ENCODE measurements at places on chromosomes 6 and 20.

GRCh38 chr6:11613336-11613735 lies 75.8 kb downstream of the TMEM170B start:
- no peak for DNase-seq

GRCh38 chr6:1885576-1886011 lies 275.9 kb downstream of the FOXC1 start:
- DNase-seq = no peak

GRCh38 chr6:135527116-135527959 lies 29.8 kb upstream of the AHI1 start:
- no peak for DNase-seq

GRCh38 chr20:11031300-11031699 lies 357.5 kb upstream of the JAG1 start:
- no peak for DNase-seq

- no peak for DNase-seq
Measured at GRCh38 chr6:30200551-30201281, 12.5 kb downstream of the TRIM26 start.

DNA sequence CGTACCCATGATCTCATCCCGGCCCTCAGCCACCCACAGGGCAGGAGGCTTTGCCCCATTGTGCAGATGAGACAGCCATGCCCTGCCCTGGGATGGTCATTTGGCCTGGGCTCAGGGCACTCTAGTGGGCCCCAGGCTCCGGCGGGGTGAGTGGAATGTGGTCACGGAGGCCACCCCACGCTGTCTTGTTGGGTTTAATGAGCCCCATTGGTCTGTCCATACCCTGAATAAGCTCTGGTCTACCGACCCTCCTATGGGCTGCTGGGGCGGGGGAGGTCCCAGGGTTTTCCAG lies 50.6 kb downstream of the FGD2 start:
- DNase-seq = no peak

DNA sequence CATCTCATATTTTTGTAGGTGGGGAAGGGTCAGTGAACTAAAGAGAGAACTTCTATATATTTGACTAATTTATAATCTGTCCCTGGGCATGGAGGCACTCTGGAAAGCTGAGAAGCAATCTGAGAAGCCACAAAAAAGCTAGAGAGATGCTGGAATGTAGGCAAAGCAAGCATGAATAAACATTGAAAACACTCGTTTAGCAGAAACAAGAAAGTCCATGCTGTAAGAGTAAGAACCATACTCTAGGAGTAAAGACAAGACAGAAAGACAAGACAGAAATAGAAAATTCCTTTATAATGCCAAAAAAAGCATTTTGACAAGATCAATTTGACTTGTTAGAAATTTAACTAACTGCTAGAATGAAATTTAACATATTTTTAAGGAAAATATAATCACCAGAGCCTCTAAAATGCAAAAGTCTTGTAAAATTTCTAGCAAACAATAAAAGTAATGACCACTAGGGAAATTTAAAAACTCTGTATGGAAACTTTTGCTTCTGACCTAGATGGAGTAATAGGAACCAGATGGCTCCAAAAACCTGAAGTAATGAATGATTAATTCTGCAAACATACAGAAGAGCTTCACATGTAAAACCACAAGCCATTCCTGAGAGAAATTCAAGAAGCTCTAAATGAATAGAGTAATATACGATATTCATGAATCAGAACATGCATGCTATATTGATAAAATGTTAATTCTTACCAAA lies 625.7 kb upstream of the PTCHD4 start:
- peak; percentile 77 for DNase-seq

DNA sequence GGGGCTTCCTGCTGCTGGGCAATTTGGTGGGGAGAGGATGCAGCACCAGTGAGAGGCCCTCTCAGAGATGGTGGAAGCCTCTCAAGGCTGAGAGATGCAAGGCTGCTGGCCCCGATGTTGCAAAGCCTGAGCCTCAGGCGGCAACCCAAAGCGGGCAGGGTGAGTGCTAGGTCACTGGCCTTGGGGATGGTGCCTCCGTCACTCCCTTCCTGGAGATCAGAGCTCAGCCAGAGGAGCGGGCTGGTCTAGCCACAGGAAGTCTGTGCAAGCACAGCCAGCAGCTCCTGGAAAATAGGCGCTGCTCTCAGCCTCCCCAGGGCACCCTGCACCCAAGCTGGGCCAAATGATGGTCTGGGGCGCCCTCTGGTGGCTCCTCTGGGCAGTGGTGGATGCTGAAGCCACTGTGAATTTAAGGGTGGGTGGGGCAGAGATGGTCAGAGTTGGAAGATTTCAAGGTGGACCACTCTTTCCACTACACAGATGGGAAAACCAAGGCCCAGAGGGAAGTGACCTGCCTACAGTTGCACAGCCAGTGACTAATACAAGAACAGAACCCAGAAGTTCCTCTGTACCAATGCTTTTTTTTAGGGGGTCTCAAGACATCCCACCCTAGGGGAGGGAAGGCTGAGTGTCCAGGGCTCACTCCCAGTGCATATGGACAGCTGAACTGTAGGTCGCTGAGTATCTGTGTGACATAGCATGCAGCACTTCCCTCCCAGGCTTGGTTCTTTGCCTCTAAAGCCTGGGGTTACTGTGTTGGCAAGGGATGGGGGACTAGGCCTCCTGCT lies 20.8 kb downstream of the C20orf203 start:
- DNase-seq = peak; percentile 53

- DNase-seq = no peak
Measured at GRCh38 chr6:143698329-143698728, 20.6 kb downstream of the PHACTR2 start.

DNA sequence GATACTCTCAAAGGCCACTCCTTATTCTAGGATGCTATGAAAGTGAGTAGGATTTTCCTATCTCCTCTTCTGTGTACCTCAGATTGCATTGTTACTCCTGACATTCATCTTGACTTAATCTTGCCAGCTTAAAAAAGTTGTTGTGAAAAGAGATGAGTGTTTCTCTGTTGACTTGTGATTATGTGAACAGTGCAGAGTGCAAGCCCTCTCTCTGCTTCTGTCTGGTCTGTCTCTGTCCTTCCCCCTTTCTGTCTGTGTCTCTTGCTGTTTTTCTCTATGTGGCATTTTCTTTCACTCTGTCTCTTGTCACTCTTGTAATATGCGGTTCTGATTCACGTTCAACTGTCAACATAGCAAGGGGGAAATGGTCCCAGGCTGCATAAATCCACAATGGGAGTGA lies 306.6 kb downstream of the FARS2 start:
- no peak for DNase-seq

GRCh38 chr6:90611543-90612312 lies 24.9 kb upstream of the MAP3K7 start:
- DNase-seq = no peak

DNA sequence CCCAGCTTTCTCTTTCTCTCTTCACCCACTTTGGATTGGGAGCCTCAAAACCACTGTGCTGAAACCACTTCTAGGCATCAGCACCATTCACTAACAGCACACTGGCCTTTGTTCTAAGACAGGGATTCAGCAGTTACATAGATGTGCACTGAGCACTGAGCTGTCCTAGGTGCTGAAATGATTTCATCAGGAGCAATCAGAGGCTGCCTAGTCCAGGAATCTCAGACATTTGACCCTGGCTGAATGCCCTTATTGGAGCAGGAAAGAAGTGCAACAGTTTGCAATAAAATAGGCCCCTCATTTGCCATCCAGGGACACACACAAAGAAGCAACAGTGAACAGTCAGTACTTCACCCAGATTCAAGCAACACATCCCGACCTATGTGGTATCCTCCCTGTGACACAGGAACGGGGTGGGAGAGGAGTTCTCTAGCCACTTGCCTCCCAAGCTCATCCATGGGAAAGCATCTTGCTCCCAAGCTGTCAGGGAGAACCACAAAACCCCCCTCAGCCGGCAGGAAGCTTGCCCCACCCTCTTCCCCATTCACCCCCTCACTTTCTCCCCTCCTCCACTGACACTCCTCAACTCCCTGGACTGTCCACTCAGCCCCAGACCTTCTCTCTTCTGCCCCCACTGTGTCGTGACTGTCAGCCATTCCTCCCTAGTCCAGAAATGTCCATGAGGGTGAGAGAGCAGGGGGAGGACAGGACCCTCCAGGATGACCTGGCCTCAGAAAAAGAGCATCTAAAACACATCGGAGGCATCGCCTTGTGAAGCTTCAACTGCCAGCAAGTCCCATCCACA lies 304.4 kb downstream of the PREX1 start:
- peak; percentile 49 for DNase-seq

GRCh38 chr6:91824331-91824730 lies 1237.5 kb upstream of the MAP3K7 start:
- no peak for DNase-seq

GRCh38 chr20:61697666-61698597 lies 367.7 kb downstream of the TAF4 start:
- no peak for DNase-seq

DNA sequence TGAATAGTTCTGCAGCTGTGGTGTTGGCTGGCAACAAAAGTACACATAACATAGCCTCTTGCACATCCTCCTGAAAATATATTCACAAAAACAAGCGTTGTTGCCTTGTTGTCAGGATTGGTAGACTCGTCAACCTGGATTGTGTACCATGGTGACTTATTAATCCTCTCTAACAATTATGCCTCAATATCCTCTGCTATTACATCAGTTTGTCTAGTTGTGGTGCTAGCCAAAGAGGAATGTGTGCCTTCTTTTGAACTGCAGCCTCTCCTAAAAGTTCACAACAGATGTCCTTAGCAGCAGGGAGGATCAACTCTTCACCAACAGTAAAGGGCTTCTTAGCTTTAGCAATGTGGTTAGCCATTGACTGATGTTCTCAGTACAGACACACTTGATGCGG lies 3.6 kb upstream of the SF3B5 start:
- DNase-seq = no peak

DNA sequence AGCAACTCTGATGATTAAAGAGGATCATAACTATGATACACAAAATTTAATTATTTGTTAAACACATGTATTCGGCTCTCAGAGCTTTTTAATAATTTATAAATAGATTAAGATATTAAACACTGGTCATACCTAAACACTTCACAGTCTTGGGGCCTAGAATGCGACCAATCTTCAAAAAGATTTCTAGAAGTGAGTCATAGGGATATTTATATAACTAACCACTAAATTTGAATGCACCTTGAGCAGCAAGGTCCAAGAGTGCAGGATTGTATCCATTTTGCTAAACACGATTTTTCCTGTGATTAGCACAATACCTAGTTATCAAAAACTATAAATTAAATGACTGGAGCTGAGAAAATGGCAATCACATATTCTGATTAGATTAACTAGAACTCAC lies 709.3 kb downstream of the EPHA7 start:
- no peak for DNase-seq

DNA sequence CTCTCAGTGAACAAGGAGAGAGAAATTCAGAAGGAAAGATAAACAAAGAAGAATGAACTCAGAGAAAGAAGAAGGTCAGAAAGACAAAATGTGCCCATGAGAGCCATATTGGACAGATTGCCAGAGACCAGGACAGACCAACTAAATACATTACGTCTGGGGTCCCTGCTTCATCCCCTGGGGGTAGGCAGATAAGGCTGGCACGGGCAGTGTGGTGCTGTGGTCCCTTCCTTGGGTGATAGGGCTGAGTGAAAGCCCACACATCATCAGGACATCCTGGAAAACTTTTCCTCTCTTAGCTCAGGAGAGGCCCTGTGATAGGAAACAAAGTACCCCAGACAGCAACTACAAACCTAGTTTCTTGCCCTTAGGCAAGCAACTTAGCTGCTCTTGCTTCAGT lies 13.2 kb upstream of the ARMC12 start:
- no peak for DNase-seq

DNA sequence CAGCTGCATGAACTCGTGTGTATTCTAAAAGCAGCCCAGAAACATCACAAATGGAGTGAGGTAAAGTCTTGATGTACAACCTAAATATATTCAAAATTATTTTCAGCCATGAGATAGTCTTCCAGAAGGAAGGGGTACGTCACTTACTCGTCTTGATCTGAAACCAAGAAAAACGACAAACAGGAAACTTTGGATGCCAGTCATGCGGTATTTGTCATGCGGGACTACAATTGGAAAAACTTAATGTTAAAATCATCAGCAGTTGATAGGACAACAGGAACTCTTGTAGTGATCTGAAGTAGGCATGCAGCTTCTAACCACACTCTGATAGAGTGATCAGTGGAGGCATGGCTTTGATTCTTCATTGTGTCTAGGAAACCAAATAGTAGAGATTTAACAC lies 29.7 kb downstream of the FAM217A start:
- DNase-seq = no peak

GRCh38 chr6:47335466-47335865 lies 25.8 kb upstream of the TNFRSF21 start:
- DNase-seq = no peak

GRCh38 chr20:13081877-13082276 lies 73.1 kb downstream of the SPTLC3 start:
- DNase-seq = no peak

DNA sequence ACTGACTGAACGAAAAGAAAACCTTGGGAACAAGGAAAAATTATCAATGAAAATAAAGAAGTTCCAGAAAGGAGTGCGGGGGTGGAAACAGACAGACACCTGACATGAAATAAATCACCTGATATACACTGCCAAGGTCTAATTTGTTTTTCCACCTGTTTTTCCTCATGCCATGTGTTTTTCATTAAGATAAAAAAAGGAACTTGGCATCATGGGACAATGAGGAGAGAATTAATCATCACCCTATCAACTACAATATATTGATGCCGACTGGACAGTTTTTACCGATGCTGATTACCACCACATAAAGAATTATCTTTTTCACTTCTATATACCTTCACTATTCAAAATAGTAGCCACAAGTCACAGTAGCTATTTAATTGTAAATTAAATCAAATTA lies 233.2 kb downstream of the ARHGAP18 start:
- no peak for DNase-seq

GRCh38 chr6:109526905-109527628 lies 44.0 kb upstream of the ZBTB24 start:
- DNase-seq = peak; percentile 51

DNA sequence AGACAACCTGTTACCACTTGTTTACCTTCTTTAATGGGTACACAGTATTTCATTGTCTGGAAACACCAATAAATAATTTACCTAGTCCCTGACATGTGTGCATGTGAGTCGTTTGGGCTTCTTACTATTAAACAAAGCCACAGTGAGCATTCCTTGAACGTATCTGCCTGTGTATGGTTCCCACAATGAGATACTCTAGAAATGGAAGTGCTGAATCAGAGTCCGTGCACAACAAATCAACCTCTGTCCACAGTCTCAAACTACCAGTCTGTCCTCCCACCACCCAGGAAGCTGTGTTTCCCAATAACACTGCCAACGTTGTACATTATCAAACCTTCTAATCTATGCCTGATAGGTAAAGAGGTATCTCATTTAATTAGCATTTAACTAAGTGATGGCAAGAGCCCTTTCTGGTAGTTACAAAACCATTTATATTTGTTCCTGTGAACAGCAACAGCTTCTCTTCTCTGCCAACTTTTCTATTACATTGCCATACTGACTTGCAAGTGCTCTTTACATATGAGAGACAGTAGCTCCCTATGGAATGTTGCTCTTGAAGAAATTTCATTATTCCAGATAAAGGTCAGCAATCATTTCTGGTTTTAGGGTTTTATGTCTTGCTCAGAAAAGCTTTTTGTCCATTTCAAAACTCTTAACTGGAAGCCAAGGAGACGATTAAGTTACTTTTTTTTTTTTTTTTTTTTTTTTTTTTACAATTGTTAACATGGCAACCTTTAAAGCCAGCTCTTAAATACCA lies 14.7 kb downstream of the JAG1 start:
- DNase-seq = no peak

- DNase-seq = no peak
Measured at GRCh38 chr6:89308525-89309395, 6.3 kb downstream of the GABRR2 start.

- DNase-seq = no peak
Measured at GRCh38 chr20:9503526-9504245, 10.7 kb upstream of the LAMP5 start.
